ENCODE measurements at places on chromosomes 5 and 9. TPM values are rescaled to one million over a fixed set of nuclear protein-coding genes. Genes with fewer than 3 reads are reported as not detected.

SPRY4 gene
- 23.6 TPM for total RNA-seq

CARD6 gene
- 8.2 TPM for total RNA-seq

PCDHA5 gene
- total RNA-seq = 0.81 TPM

SHISAL2B gene
- total RNA-seq = not detected

NUTM2G gene
- not detected for total RNA-seq

All from Calu3 (cell line).